ENCODE measurements at places on chromosomes 2 and 18.

DNA sequence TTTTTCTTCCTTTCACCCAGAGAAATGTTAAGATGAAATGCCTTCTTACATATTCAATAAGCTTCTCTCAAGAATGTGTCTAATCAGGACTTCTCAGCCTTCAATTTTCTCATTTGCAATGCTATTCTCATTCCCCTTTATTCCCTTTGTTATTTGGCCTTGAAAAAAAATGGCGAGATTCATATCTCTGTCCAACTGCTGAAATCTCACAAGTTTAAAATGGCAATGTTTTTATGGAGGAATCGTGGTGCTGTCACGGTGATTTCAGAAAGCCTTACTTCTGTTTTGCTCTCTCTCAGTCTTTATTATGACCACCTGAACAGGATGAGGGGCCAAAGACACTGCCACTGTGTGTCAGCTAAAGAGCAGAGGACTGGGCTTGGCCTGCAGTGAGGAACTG lies 928.5 kb downstream of the DCC start:
- no peak for DNase-seq

- DNase-seq, result no peak
Measured at GRCh38 chr2:49225126-49225525, 70.8 kb upstream of the FSHR start.

GRCh38 chr18:12652861-12653401 lies 5.0 kb downstream of the SPIRE1 start:
- DNase-seq, result no peak

DNA sequence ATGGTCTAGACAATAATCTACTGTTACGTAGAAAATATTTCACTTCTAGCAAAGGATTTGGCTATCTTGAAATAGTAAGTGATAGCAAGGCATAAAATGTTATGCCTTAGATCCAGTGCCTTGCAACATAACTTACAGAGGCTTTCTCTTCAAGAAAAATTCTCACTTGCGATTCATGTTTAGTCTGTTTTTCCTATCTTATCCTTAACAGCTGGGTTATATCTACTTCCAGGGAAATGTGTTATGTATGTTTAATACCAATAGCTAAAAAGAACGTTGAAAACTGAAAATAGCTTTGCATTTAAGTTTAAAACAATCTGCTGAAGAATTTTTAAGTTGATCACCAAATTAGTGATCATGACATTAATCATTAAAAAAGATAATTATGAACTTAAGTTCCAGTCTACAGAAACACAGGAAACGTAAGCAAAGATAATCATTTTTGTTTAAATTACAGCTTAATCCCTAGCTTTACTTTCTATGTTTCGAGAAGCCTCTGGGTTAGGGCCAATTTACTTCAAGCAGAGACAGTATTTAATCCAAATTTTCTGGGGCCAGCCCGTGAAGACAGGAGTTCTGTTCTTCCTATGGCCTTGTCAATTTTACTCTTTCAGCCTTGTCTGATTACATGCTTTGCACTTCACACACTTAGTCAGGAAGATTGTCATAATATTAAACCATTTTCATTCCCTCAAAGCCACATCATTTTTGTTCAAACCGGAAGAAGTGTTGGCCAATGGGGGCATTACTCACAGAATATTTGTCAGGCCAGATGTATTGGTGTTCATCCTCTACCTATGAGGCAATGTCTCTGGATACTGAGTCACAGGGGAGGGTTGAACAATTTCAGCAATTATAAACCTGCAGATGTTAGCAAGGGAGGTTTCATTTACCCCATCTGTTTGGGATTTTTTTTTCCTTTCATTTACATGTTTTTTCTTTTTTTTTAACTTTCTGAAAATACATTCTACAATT lies 1132.9 kb upstream of the ZEB2 start:
- DNase-seq, result no peak

Measured in activated T-helper 1 cell treated with anti-CD3 and anti-CD28 coated beads, Interleukin-2, amount 50 U/mL, for 16 hours (primary cell).